Inflammatory macrophage (primary cell): ENCODE measurements at places on chromosomes 5 and 9.

DNA sequence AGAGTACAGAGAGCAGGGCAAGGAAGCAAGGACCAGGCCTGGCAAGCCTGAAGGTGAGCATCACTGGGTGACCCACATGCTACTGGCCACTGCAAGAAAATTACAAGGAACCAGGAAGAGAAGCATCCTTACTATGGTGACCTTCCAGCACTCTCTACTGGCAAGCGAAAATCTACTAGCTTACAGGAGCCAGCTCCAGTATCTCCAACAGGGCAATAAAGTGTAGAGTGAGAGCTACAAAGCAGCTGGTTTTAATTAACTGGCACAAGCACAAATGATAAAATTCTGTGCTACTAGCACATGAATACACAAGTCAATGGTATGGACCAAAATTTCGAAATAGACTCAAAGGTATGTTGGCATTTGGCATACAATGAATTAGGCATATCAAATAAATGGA lies 113.3 kb upstream of the CAST start:
- DNase-seq, result no peak

- no peak for DNase-seq
Measured at GRCh38 chr9:76592974-76593347, 134.0 kb downstream of the GCNT1 start.

DNA sequence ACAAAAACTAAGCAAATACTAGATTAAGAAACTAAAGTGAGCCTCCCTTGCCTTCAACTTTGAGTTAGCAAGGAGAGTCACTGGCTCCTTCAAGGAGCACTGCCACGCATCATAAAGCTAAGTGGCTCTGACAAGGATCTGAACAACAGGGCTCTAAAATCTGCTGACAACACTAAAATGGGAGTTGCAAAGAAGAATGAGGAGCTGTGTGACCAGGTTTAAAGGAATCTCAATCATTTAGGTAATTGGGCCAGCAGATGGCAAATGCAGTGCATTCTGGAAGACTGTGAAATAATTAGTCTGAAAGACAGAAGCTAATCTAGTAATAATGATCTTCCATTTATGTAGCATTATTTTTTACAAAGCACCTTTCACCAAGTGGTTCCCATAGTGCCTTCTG lies 297.0 kb upstream of the TAS2R1 start:
- DNase-seq, result no peak

DNA sequence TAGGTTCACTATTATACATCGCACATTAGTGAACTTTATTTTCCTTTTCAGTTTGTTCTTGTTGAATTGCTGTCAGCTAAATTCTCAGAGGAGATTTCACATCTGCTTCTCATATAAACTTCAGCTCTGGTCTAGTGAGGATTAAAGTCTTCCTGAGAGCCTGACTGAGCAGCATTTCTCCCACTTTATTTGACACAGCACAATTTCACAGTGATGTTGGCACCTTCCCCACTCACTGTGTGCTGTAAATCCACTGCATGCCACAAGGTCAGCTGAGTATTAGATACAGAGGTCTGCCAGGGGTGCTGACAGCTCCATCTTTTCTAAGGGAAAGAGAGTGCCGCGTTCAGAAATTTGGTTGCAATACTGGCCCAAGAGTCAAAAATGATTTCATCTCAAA lies 567.4 kb downstream of the PRR16 start:
- no peak for DNase-seq

DNA sequence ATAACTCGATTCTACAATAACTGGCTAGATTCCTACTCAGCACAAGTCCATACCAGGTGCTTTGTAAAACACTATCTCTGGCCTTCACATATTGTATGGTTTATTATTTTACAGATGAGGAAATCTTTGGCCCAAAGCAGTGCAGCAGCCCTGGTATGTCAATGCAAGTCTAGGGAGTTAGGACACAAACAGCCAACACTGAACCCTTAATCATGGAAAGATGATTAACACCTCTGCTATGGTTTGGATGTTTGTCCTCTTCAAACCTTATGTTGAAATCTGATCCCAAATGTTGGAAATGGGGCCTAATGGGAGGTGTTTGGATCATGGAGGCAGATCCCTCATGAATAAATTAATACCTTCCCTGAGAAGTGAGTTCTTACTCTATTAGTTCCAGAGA lies 76.6 kb downstream of the MAPKAP1 start:
- DNase-seq, result no peak

DNA sequence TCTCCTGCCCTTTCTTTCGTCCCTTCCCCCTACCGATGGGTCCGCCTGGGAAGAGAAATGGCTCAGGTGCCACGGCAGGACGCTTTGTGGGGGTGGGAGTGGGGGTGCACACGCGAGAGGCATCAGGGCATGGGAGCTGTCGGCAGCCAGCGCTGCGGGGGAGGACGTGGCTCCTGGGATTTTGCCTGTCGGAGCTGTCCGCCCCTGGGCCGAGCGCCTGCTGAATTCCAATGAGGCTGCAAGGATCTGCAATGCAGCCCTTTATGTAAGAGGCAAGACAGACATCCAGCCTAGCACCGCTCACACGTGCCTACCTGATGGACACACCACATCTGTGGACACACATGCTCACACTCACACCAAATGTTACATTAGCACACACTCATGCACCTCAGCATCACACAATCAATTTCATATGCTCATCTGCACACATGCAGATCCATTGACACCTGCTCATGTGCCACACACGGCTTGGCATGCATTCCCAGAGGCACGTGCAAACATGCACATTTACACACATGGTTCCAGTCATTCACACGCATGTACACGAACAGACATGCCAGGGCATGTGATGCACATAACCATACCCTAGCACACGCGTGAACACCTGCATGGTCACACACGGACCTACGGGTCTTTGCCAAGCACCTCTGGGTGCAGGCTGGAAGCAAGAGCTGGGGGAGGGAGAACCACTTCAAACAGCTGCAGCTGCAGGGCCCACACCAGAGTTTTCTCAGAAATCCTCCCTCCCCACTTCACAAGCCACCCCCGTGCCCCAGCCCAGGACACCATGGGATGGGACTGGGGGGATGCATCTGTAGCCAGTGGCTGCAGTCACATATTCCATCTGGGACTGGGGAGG lies 1.4 kb downstream of the GRIN1 start:
- no peak for DNase-seq

- no peak for DNase-seq
Measured at GRCh38 chr5:125210242-125210947, 464.0 kb upstream of the ZNF608 start.

GRCh38 chr9:22119522-22120158 lies 110.5 kb upstream of the CDKN2B start:
- DNase-seq, result peak; percentile 22

DNA sequence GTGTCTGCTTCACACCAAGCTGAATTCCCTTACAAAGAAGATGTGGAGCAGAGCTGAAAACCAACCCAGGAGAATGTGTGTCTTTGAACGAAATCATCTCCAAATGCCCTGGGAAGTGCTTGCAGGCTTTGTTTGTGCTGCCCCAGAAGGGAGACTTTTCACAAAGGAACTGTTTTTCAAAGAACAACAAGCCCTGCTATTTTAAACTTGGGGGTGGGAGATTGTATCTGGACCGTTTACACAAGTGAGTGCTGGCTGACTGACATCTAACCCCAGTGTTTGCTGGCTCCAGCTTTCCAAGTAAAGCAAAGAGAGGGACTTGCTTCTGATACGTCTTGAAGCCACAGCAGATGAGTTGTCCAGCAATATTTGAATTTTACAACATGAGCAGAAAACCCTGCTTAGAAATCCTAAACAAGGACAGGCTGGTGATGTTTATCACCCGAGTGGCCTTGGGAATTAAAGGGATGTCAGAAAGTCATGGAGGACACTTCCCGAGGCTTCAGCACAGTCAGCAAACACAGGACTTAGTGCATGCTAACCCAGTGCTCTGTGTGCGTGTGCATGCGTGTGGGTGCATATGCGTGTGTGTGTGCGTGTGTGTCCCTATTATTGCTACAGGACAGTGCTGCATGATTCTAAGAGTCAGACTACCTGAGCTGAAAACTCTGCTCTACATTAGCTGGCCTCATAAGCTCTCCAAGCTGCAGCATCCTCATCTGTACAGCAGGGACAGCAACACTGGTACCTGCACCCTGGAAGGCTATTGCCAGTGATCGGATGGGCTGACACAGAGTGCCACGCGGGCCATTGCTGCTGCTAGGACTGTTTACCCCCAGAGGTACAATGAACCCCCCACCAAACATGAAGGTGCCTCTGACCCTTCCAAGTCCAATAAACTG lies 1.4 kb downstream of the ADAMTS12 start:
- no peak for DNase-seq

- no peak for DNase-seq
Measured at GRCh38 chr9:72937545-72937944, 15.3 kb downstream of the ALDH1A1 start.

DNA sequence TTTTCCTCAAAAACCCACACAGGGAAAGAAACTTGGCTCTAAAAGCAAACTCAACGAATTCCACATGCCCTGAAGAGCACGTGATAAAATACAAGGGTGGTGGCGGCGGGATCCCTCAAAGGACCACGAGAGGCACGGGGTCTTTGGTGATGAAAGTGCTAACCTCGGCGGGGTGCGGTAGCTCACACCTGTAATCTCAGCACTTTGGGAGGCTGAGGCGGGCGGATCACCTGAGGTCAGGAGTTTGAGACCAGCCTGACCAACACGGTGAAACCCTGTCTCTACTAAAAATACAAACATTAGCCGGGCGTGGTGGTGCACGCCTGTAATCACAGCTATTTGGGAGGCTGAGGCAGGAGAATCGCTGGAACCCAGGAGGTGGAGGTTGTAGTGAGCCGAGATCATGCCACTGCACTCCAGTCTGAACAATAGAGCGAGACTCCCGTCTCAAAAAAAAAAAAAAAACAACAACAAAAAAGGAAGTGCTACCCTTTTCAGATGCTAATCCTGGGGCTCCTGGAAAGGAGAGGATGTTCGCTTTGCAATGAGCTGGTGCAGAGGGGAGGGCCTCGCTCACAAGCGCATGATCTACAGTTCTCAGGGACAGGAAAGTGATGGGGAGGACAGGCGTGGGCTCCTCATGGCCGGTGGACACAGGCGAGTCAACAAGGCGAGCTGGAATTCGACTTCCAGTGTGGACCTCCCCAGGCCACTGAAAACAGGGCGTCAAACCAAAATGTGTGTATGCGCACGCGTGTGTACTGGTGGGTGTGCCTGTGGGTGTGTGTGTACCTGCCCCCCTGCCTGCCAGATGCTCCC lies 54.1 kb downstream of the USP20 start:
- peak; percentile 34 for DNase-seq
